GM06990 (cell line): ENCODE measurements at places on chromosomes 6 and 20.

DNA sequence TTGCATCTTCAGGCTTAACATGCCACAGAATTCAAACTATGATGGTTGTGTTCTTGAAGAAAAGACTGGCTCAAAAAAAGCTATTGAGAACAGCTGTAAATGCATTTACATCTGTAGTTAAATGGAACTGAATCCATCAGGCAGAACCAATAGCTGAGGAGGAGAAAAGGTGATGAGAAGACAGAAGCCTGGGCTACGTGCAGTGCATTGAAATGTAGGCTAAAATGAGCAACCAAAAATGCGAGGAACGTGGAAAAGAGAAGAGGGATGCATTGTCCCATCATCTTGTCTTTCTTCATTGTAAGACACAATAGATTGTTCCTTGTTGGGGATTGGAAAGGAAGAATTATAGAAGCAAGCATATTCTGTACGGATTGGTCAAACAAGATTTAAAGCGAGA, 13.8 kb upstream of the HDDC2 start:
- DNase-seq = no peak

- no peak for DNase-seq
Measured at GRCh38 chr6:168314948-168315347, 4.6 kb downstream of the DACT2 start.

GRCh38 chr6:167811442-167812087, 15.1 kb upstream of the AFDN start:
- DNase-seq = no peak

- DNase-seq = peak; percentile 83
Measured at GRCh38 chr20:49620364-49621240, 52.7 kb upstream of the PTGIS start.

GRCh38 chr6:38599261-38599660, 40.5 kb downstream of the BTBD9 start:
- DNase-seq = no peak

GRCh38 chr6:13226071-13226470, 102.3 kb downstream of the TBC1D7 start:
- DNase-seq = no peak

GRCh38 chr6:66344796-66345195, 637.8 kb upstream of the EYS start:
- no peak for DNase-seq

DNA sequence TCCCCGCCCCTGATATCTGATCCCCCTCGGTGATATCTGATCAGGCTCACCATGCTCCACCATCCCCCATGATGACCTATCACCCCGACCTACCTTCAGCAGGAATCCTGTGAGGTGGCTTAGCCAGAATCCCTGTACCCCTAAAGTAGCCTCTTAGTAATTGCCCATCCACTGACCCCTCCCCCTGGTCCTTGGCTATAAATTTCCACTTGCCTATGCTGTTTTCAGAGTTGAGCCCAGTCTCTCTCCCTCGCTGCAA, 177.5 kb upstream of the GGTLC1 start:
- DNase-seq = no peak

- no peak for DNase-seq
Measured at GRCh38 chr20:59452856-59453255, 151.5 kb upstream of the PHACTR3 start.
